ENCODE measurements at places on chromosomes 11 and 22. TPM values are rescaled to one million over a fixed set of nuclear protein-coding genes. Genes with fewer than 3 reads are reported as not detected.

DNA sequence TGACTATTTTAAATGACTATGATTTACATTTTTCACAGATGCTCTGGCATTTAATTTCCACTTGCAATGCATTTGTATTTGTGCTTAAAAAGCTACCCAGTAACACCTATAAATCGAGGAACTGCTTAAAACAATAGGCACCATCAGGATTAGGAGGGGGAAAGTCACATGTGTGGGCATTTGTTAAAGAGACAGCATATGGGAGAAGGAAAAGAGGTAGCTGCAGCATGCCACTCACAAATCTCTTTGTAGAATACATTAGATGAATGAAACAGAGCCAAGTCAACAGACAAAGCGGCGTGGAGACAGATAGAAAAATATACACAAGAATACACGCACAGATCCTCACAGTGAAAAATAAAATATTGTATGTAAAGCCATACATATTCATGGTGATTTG is 228.0 kb downstream of the CADM1 start:
- DNase-seq: no peak
- no peaks in the 10 kb centered on the region for H3K27me3 ChIP-seq
- no peak overlapping the region for H3K4me3 ChIP-seq
- H3K27ac ChIP-seq: no peak overlapping the region
- no peaks in the 10 kb centered on the region for H3K36me3 ChIP-seq

GRCh38 chr11:1382429-1382828 is 7.3 kb upstream of the BRSK2 start:
- no peak for DNase-seq
- peaks cover 4% of the 10 kb centered on the region for H3K27me3 ChIP-seq
- H3K36me3 ChIP-seq: no peaks in the 10 kb centered on the region
- peaks cover 10% of the 10 kb centered on the region for H3K4me1 ChIP-seq
- peak overlapping the region; percentile 82 for H3K4me3 ChIP-seq

DNA sequence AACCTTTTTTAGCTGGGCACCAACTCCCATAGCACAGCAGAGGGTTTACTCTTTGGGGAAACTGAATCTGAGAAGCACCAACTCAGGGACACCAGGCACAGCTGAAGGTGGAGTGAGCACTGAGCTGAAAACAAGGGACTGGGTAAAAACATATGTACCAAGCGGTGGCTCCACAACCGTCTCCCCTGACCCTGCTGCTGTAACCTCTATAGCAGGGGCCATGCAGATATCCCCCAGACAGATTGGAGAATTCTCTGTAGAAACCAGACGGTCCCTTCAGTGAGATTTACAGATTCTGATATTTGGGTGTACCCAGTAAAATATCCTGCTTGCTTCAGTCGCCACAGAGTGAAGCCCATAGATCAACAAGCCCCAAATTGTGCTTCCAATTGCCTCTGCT is 4.3 kb upstream of the SNX32 start:
- H3K4me1 ChIP-seq: peaks cover 11% of the 10 kb centered on the region
- H3K27me3 ChIP-seq: peaks cover 20% of the 10 kb centered on the region
- H3K4me3 ChIP-seq: no peak overlapping the region
- H3K27ac ChIP-seq: no peak overlapping the region
- DNase-seq: no peak
- no peaks in the 10 kb centered on the region for H3K36me3 ChIP-seq

DNA sequence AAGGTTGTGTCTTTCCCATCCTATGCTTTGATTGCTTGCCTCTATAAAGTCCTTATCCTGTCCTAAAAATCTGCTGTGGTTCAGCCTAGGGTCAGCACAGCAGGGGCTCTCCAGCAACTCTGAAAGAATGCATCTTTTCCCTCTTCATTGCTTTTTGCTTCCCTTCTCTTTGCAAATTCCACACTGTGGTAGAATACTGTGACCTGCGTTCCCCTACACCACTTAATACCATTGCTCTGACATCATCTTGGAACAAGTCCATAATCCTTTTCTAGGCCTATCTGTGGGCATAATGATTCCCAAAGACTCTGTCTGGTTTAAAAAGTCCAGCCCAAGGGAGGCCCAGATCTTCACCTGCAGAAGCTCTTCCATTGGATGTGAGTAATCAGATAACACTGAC is 177.7 kb downstream of the NAV2 start:
- peaks cover 2% of the 10 kb centered on the region for H3K27me3 ChIP-seq
- no peak overlapping the region for H3K27ac ChIP-seq
- H3K4me3 ChIP-seq: no peak overlapping the region
- H3K36me3 ChIP-seq: no peaks in the 10 kb centered on the region
- no peak for DNase-seq

DNA sequence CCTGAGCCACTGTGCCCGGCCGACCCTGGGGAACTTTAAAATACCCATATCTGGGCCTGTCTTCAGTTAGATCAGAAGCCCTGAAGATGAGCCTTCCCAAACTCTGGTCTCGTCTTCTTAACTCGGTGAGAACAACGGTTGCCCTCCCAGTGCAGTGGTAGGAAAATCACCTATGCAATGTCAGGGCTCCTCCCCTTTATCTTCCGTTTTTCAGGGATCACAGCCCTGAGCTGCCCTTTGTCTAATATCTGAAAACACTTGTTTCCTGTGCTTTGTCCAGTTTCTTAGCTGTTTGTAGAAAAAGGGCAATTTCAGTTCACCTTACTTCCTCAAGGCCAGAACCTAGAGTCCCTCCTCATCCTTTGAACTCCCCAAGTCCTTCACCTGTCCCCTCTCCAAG is 9.4 kb downstream of the DRAP1 start:
- peaks cover 9% of the 10 kb centered on the region for H3K36me3 ChIP-seq
- H3K4me3 ChIP-seq: peak overlapping the region; percentile 81
- H3K27ac ChIP-seq: peak overlapping the region; percentile 93
- no peaks in the 10 kb centered on the region for H3K27me3 ChIP-seq
- peaks cover 49% of the 10 kb centered on the region for H3K4me1 ChIP-seq

GRCh38 chr11:27234043-27234668 is 128.9 kb downstream of the CCDC34 start:
- H3K36me3 ChIP-seq: no peaks in the 10 kb centered on the region
- H3K27ac ChIP-seq: no peak overlapping the region
- H3K4me3 ChIP-seq: no peak overlapping the region
- H3K4me1 ChIP-seq: no peaks in the 10 kb centered on the region
- DNase-seq: no peak

GRCh38 chr22:49512487-49513165 is 315.0 kb downstream of the BRD1 start:
- peak overlapping the region; percentile 75 for H3K27ac ChIP-seq
- H3K4me3 ChIP-seq: no peak overlapping the region
- no peaks in the 10 kb centered on the region for H3K27me3 ChIP-seq
- no peak for DNase-seq
- H3K4me1 ChIP-seq: peaks cover 10% of the 10 kb centered on the region

GRCh38 chr22:39471381-39472141 is 14.7 kb downstream of the MGAT3 start:
- no peaks in the 10 kb centered on the region for H3K27me3 ChIP-seq
- peak overlapping the region; percentile 61 for H3K4me3 ChIP-seq
- peak; percentile 46 for DNase-seq
- H3K36me3 ChIP-seq: no peaks in the 10 kb centered on the region
- peak overlapping the region; percentile 85 for H3K27ac ChIP-seq

DNA sequence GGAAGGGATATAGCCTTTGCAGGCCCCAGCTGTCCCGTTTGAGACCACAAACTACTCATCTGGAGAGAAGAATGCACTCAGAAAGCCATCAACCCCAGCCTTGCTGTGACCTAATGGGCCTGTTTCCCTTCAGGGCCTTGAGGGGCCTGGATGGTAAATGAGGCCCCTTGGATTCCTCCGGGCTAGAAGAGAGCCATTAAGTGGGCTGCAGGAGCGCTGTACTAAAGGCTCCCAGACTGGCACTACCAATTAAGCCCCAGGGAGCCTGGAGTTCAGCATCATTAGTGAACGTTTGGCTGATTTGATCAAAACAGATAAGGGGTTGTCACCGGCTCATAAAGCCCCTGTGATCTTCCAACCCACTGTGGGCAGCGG is 23.0 kb downstream of the CD5 start:
- H3K4me1 ChIP-seq: peaks cover 41% of the 10 kb centered on the region
- H3K4me3 ChIP-seq: no peak overlapping the region
- H3K27ac ChIP-seq: no peak overlapping the region

- H3K36me3 ChIP-seq: no peaks in the 10 kb centered on the region
- H3K27me3 ChIP-seq: peaks cover 5% of the 10 kb centered on the region
- no peaks in the 10 kb centered on the region for H3K4me1 ChIP-seq
- no peak overlapping the region for H3K27ac ChIP-seq
- no peak for DNase-seq
These were observed 225.5 kb upstream of the NARS2 start for GRCh38 chr11:78800096-78800690.

DNA sequence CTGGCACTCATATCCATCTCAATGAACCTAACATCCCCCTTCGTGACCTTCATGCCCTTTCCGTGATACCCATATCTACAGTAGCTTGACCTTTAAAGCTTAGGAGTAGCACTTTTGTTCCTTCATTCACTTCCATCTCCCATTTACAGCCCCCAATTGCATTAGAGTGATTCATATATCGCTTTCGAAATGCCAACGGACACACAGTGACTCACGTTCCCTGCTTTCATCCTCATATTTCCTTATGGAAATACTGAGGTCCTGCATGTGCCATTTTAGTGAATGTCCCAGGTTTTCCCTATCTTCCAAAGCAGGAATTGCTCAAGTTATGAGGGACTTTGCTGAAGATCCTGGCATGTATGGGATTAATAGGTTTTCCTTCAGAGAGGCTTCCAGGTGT is 44.3 kb upstream of the CEP126 start:
- no peaks in the 10 kb centered on the region for H3K36me3 ChIP-seq
- H3K4me3 ChIP-seq: no peak overlapping the region
- H3K27me3 ChIP-seq: peaks cover 5% of the 10 kb centered on the region
- no peak for DNase-seq

DNA sequence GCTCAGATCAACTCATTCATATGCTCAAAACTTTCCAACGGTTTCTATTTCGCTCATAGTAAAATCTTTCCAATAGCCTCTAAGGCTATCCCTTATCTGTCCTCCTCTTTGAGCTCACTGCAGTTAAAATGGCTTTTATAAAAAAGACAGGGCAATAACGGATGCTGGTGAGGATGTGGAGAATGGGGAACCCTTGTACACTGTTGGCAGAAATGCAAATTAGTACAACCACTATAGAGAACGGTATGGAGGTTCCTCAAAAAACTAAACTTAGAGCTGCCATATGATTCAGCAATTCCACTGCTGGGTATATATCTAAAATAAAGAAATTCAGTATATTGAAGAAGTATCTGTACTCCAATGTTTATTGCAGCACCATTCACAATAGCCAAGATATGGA is 345.6 kb downstream of the DLG2 start:
- no peak for DNase-seq
- no peaks in the 10 kb centered on the region for H3K27me3 ChIP-seq
- no peaks in the 10 kb centered on the region for H3K4me1 ChIP-seq
- no peaks in the 10 kb centered on the region for H3K36me3 ChIP-seq
- no peak overlapping the region for H3K4me3 ChIP-seq
- no peak overlapping the region for H3K27ac ChIP-seq

Gene RAB36
- total RNA-seq: 0.68 TPM

Gene SAA2
- total RNA-seq: not detected

Gene P2RY2
- total RNA-seq: not detected

Gene STX3
- 73.7 TPM for total RNA-seq

Gene CDC42BPG
- total RNA-seq: 3.4 TPM

Gene TMEM151A
- total RNA-seq: not detected

Data from activated naive CD8-positive, alpha-beta T cell treated with anti-CD3 and anti-CD28 coated beads, Interleukin-2, amount 10 ng/mL, durations not matched to agents 7 days and 5 days (primary cell).